EL (cell line): ENCODE measurements at places on chromosomes 11 and 22.

DNA sequence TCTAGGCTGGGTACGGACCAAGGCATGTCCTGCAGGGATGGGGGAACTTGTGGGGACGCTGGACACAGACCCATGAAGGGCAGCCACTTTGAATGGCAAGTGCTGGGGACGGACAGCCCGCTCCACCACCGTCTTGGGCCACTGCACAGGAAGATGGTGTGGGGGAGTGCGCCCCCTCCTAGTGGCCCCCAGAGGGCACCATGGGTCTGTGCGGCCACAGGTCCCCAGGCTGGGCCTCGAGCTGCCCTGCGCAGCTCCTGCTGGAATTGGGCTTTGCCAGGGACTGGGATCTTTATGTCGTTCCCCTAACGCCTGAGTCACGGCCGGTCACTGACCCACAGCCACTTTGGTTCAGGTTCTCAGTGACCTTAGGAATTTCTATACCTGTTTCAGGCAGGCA lies 44.4 kb downstream of the NAT10 start:
- no peak for DNase-seq

DNA sequence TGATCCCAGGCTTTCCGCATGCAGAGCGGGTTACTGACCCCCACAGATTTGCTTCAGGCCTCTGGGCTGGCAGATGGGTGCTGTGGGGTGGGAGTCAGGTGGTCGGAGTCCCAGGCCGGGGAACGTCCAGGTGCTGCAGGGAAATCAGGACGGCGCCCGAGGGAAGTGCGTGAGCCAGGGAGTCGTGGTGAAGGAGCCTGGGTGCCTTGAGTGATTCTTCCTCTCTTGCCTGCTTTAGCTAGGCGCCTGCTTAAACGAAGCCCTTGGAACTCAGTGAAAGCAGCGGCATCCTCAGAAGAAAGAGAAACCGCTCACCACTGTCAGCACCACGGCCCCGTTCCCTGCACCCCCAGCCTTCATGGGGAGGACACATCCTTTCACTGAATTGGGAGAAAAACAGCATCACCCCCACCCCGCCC lies 455.6 kb downstream of the BRD1 start:
- no peak for DNase-seq

GRCh38 chr11:123213307-123213771 lies 18.3 kb upstream of the CLMP start:
- no peak for DNase-seq

- DNase-seq = peak; percentile 81
These were observed 131.1 kb downstream of the LDLRAD3 start for GRCh38 chr11:36074941-36075431.

- DNase-seq = no peak
These were observed 124.1 kb upstream of the MPPED2 start for GRCh38 chr11:30710221-30710620.

DNA sequence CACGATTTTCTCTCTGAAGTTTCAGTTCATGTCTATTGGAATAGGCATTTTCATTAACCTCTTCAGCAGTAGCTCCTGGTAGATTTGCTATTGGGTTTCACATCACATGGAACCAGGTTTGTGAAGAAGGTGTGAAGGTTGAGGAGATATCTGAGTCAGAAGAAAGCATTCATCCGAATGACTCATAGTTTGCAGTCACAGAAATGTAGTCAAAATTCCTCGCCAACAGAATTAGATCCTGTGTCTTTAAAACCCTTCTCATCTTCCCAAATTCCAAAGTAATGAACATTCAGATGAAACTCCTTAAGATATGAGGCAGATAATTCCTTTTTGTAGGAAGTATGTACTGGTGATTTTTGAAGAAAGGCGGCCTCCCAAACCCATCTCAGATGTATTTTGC lies 125.0 kb upstream of the LARGE1 start:
- DNase-seq = no peak

DNA sequence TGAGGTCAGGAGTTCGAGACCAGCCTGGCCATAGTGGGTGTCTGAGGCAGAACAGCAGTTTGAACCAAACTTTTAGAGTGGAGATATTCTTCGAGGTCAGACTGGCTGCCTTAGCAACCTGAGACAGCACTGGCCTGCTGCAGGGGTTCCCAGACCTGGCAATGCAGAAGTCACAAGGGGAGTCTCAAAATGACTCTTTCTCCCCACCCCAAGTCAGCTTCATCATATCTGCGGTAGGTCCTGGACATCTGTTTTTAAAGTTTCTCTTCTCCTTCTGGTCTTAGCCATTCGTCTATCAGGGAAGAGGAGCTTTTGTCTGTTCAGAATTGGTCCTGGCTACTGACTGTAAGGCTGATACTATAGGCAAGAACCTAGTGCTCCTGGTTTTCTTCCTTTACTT lies 14.5 kb upstream of the CLMP start:
- DNase-seq = no peak

DNA sequence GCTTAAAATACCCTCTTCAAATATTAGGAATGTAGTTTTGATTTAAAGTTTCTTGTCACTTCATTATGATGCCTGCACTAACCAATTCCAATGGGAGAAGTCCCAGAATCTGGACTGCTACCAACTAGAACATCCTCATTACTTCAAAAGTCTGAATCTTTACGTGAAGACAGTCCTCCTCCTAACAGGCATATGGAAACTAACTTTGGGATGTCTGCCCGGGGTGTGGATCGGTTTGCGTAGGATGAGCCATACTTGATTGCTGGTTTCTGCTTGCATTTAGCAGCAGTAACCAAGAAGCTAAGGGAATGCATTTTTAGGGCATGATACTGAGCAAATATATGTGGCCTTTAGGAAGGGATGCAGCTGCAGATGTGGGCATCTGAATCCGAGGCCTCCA lies 177.1 kb downstream of the LRRC4C start:
- DNase-seq = no peak

DNA sequence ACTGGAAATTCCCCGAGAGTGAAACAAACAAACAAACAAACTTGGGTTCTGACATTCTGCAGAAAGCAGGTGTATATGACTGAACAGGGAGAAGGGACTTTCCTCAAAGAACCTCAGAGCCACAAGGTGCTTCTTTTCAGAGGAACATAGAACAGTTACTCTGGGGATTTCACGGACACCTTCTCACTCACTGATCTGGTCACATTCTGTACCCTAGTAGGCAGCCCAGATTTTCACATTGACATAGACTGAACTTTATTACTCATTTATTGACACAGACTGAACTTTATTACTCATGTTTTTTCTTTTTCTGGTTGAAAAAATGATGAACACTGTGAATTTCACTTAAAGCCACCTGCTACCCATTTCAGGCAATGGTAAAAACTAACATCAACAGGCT lies 263.0 kb downstream of the OPCML start:
- no peak for DNase-seq

DNA sequence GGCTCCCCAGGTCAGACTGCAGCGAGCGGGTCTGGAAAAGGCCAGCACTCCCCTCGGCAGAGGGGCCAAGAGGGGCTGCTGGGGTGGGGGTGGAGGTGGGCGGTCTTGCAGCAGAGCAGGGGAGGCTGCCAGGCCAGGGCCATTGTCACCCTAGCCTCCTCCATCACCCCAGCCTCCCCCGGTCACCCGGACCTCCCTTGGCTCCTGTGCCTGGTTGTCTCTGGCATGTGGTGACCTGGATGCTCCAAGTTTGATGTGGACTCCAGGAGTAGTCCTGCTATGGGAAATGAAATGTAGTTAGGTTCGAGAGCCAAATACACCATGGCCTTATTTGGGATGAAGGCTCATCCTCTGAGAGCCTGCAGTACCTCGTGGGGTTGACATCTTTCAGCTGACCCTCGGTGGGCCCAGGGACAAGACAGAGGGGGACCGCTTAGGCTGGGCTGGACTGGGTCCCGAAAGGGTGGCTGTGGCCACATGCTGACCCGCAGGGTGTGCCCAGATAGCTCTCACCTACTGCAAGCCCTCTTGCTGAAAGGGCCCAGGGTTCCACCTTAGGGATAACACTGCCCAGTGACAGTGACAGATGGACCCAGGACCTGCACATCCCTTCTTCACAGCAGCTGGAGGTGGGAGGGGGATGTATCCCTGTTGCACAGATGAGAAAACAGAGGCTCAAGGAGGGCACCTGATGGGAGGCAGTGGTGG lies 24.1 kb downstream of the MRGPRD start:
- DNase-seq = no peak

- no peak for DNase-seq
These were observed 65.5 kb upstream of the DRD2 start for GRCh38 chr11:113540416-113541330.

DNA sequence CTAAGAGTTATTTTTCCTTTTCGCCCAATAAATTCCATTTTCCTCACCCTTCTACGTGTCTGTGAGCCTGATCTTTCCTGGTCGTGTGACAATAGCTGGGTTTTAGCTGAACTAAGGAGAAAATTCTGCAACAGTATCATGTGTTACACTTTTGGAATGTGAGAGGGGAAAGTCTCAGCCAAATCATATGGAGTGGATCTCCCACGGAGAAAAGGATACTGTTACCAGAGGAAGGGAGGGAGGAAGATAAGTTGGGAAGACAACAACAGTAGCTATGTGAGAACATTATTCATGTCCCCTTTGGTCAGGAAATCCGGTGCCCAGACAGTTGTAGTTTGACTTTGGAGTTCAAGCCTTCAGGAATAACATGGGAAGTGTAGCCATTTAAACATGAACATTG lies 584.0 kb upstream of the RAG2 start:
- no peak for DNase-seq

- no peak for DNase-seq
These were observed 9.3 kb downstream of the OAF start for GRCh38 chr11:120219938-120220746.

DNA sequence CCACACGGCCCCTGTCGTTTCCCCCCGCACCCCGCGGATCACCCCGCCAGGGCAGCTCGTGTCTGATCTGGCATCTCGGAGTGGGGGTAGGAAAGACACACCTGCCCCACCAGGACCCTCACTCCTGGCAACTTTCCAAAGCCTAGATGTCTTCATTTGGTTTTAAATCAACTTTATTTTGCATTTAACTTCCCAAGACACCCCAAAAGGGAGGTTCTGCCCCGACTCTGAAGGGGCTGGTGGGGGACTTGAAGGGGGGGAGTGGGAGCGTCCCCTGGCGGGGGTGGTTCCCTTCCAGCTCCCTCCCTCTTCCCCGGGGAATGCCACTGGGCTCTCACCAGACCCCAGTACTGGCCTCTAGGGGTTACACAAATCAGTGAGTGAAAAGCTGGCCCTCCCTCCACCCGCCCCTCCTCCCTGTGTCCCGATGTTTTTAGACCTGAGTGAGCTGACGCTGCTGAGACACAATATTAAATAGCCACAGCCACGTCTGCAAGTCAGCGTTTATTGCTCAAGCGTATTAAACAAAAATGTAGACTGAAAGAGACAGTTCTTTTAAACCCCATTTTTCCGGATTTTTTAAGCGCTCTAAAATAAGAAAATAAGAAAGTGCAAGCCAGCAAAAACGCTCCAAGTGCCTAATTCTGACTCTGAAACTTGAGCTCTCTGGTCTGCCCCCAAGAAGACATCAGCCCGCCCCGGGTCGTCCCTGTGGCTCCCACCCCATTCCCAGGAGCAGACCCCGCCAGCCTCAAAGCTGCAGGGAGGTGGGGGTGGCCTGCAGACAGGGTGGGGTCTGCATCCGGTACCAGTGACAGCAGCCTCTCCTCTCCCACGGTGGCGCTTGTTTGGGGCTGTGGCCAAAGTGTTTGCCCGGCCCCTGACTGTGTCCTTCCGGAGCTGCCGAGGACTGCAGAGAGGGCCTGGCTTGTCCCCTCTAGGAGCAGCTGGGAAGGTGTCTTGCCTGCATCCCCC lies 1.1 kb upstream of the TTLL8 start:
- peak; percentile 23 for DNase-seq

DNA sequence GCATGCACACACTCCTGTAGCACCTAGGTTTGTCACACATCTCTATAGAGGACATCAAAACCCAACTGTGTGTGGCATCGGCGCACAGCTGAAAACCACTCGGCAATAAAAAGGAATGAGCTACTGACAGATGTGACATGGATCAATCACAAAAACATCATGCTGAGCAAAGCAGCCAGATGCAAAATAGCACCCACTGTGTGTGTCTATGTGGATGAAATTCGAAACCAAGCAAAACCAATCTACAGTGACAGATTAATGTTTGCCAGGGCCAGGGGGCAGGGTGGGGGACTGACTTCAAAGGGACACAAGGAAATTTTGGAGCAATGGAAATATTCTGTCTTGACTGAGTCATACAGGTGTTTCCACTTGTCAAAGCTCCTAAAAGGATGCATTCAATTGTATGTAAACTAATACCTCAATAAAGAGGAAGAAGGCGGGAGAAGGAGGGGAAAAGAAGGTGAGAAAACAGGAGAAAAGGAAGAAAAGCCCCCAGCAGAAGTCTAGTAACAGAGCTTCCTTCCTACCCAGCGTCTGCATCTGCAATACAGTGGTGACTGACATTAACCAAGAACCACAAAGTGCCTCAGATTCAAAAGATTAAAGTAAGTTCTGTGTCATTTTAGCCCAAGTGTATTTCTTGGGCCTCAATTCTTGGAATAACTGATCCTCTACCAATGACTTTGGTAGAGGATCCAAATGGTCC lies 49.8 kb downstream of the PACSIN2 start:
- DNase-seq = no peak

- no peak for DNase-seq
These were observed 26.6 kb downstream of the ELFN2 start for GRCh38 chr22:37400719-37401118.

- DNase-seq = peak; percentile 18
These were observed 94.9 kb downstream of the SCN3B start for GRCh38 chr11:123559523-123559955.

DNA sequence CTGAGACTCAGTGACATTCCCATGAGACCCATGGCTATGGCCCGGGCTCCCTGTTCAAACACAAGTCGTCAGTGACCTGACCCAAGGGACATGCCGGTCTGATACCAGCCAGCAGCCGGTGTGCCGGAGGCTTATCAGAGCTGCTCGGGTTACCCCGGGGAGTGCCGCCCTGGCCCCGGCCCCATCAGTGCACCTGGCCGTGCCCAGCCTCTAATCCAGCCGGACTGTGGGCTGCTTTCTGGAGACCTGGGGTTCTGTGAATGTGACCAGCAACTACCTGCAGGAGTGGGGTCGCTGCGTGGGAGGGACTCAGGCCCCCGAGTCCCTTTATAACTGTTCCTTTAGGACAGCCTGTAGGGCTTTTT lies 52.7 kb downstream of the LINC01488 start:
- DNase-seq = no peak

DNA sequence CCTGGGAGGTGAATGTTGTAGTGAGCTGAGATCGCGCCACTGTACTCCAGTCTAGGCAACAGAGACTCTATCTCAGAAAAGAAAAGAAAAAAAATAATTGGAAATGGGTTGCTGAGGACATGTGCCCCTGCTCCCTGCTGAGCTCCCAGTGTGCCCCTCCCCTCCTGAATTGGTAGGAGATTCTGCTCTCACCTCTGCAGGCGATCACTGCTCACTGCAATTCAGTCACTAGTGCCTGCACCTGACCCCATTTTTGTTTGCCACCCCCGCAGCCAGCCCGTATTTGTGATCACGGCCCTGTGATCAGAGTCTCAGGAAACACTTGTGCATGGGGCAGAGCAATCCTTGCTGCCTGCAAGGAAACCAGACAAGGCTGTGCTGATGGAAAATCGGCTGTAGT lies 16.3 kb upstream of the SEC14L3 start:
- DNase-seq = no peak

GRCh38 chr22:36419912-36420882 lies 32.4 kb upstream of the MYH9 start:
- no peak for DNase-seq

GRCh38 chr22:22802339-22802970 lies 85.2 kb upstream of the IGLL5 start:
- no peak for DNase-seq
